ENCODE measurements at places on chromosomes 4 and X. TPM values are rescaled to one million over a fixed set of nuclear protein-coding genes. Genes with fewer than 3 reads are reported as not detected.
A peak's percentile ranks its signal among the peaks of the same experiment; 100 is the strongest.

DNA sequence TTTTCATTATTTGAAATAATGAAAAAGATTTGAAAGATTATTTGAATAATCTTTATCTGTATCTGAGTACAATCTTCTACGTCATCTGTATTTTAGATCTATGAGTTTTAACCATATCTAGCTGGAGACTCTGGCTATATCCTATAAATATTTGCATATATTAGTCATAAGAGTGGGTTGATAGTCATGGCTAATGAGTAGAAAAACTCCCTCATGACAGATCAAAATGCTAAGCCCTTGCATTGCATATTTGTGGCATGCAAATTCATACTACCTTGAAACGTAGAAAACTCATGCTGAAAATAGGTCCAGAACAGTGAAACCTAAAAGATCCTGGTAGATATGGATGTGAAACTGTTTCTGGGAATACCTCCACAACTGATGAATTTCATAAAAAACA is 291.3 kb downstream of the GALNTL6 start:
- no peaks in the 10 kb centered on the region for H3K27me3 ChIP-seq
- no peaks in the 10 kb centered on the region for H3K4me1 ChIP-seq
- no peak overlapping the region for H3K27ac ChIP-seq

- no peak for DNase-seq
- no peaks in the 10 kb centered on the region for H3K4me1 ChIP-seq
- no peak overlapping the region for H3K27ac ChIP-seq
- H3K36me3 ChIP-seq: no peaks in the 10 kb centered on the region
- H3K4me3 ChIP-seq: no peak overlapping the region
Observed at GRCh38 chr4:127441571-127441970, 191.2 kb upstream of the INTU start.

Gene PPP1R3F
- total RNA-seq: 1.4 TPM

- no peak overlapping the region for H3K4me3 ChIP-seq
- H3K36me3 ChIP-seq: no peaks in the 10 kb centered on the region
- no peak for DNase-seq
- no peaks in the 10 kb centered on the region for H3K4me1 ChIP-seq
- H3K27me3 ChIP-seq: no peaks in the 10 kb centered on the region
- H3K27ac ChIP-seq: no peak overlapping the region
Observed at GRCh38 chr4:104973708-104974107, 173.0 kb upstream of the TET2 start.

DNA sequence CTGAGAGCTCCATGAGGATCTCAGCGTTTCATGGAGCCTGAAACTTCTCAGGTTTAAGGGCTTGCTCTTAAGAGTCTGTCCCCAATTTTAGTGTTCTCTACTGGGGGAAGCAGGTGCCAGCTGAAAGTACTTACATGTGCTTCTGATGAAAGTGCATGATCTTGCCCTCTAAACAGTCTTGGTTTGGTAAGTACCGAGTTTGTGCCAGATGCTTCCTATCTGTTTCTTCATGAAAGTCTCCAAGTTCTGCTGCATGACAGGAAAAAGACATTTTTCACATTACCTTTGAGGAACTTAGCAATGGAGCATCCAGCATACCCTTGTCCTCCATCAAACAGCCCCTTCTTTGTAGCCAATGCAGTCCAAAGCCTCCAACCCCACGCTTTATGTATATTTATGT is 42.0 kb downstream of the FRMD7 start:
- no peak overlapping the region for H3K27ac ChIP-seq
- H3K4me1 ChIP-seq: no peaks in the 10 kb centered on the region
- peaks cover 11% of the 10 kb centered on the region for H3K27me3 ChIP-seq
- H3K36me3 ChIP-seq: no peaks in the 10 kb centered on the region

GRCh38 chrX:34275699-34276098 is 143.6 kb upstream of the FAM47A start:
- no peak overlapping the region for H3K4me3 ChIP-seq
- no peak overlapping the region for H3K27ac ChIP-seq
- DNase-seq: peak; percentile 19
- H3K27me3 ChIP-seq: no peaks in the 10 kb centered on the region
- H3K4me1 ChIP-seq: no peaks in the 10 kb centered on the region

DNA sequence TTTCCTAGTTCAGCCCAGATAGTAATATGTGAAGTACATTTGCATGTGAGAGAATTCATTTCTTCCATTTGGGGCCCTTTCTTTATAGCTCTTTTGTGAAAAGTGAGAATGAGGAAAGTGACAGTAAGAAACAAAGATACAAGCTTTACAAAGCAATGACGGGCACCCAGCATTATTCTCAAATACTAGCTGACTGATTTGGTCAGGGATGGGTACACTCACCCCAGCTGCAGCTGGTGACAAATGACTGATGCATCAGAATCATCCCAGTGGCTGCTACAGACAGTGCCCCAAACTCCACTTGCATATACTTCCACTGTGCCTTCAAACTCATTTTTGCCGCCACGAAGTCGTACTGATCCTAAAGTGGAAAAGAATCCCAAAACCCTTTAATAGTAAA is 14.8 kb downstream of the PRSS12 start:
- no peak for DNase-seq
- no peaks in the 10 kb centered on the region for H3K27me3 ChIP-seq
- H3K36me3 ChIP-seq: no peaks in the 10 kb centered on the region
- no peak overlapping the region for H3K27ac ChIP-seq
